ENCODE measurements at places on chromosomes 13 and 19.

- no peak for DNase-seq
These were observed 20.1 kb downstream of the TLE2 start for GRCh38 chr19:3008994-3009393.

- no peak for DNase-seq
These were observed 2.6 kb downstream of the ZBTB7A start for GRCh38 chr19:4064149-4064495.

DNA sequence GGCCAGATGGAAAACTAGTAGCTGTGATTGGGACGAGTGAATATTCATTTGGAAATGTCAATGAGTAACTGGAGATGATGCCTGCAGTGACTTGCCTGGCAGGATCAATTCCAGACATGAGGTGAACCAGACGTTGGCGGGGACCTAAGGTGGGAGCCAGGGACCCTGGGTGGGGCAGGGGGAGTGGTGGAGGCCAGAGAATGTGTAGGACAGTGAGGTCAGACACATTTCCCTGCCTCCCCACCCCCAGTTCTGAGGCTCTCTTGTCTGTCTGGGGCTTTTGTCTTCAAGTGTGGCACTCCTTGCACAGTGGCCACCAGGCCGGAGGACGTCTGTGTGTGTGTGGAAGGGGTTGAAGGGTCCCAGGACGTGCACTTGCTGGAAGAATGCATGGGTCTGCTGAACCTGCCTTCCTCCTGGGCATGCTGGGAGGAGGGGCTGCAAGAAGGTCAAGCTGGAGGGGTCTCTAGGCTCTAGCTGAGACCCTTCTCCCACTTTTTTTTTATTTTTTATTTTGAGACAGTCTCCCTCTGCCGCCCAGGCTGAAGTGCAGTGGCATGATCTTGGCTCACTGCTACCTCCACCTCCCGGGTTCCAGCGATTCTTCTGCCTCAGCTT is 51.6 kb downstream of the CHST8 start:
- no peak for DNase-seq

- DNase-seq: no peak
These were observed 1.7 kb downstream of the UBE2M start for GRCh38 chr19:58556622-58557220.

DNA sequence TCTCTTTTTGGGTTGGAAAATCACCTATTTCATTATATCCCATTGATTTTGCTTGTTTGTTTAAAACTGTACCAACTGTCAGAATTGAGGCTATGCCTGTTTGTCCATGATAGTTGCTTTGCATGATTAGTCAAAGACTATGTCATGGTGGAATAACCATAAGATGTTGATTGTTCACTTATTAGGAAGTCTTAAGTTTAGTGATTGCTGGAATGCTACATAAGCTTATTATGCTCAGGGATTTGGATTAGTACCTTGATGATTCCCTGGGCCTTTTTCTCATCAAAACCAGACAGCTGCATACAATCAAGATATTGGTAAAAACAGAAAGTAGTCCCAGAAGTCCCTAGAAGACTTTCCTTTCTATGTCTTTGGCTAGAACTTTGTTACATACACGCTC is 954.7 kb downstream of the PCDH9 start:
- DNase-seq: no peak

DNA sequence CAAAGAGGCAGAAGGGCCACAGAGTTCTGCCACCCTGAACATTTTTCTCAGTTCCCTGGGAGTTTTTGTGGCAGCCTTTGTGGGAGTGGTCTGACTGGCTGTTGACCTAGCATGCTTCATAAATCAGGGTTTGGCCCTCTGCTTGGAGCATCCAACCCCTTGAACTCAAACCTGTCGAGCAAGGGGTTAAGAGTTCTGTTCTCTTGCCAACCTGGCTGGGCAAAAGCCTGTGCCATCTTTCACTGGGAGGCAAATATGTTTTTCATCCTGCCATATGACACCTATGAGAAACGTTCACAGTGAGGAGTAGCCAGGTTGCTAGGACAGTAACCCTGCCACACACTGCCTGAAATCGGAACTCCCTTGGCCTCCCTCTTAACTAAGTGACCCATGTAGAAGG is 7.7 kb upstream of the TEX26 start:
- no peak for DNase-seq

- no peak for DNase-seq
These were observed 9.4 kb downstream of the SCGB2B2 start for GRCh38 chr19:34667349-34668076.

DNA sequence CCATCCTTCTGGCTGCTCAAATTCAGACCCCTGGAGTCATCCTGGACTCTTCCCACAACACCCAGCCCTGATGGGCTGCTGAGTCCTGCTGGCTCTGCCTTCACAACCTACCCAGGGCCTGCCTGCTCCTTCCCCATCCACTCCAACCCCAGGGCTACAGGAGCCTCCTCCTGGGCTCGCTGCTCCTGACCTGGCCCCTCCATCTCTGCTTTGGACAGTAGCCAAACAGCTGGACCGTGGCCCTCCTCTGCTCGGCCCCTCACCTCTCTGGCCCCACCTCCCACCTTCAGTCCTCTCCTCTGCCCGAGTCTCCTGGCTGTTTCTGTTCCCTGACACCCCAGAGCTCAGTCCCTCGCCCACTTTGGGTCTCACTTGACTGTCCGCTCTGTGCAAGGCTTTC is 66.7 kb downstream of the CEBPG start:
- DNase-seq: no peak

DNA sequence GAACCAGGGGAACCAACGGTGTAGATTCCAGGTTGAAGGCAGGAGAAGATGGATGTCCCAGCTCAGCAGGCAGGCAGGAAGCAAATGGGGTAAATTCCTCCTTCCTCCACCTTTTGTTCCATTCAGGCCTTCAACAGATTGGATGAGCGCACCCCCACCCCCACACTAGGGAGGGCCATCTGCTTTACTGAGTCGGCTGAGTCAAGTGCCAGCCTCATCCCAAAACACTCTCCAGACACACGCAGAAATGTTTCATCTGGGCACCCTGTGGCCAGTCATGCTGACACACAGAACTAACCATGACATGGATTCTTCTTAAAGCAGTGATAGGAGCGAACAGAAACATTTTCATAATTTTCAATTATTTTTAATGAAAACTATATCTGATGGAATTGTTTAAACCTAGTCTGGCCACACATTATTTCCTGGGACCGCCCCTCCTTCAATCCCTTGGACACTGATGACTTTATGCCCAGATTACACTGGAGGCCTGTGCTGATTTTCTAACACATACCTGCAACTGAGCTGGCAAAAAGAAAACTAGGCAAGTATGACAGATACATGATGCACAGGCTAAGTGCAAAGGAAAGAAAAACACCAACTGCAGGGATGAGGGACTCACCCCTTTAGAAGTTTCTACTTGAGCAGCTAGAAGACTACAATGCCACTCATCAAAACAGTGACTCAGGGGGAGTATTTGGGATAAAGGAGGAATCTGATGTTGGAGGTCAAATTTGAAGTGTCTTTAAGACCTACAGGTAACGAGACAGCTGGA is 154.2 kb downstream of the TNFRSF19 start:
- DNase-seq: no peak

DNA sequence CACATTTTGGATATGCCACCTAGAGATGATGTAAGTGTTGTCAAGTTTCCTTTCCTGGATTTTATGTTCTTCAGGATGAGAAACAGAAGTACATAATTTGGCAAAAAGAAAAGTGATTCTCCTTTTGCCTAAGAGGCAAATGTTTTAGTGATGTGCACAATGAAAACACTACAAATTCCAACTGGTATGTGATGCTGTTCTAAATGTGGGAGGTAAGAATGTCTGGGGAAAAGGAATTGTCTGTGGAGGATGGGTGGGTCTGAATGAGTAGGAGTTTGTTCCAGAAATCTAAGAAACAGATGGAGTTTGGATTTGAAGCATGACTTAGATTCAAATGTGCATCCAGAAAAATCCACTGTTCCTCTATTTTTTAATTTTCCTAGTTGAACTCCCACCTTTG is 473.6 kb upstream of the SPRY2 start:
- DNase-seq: no peak

- DNase-seq: no peak
These were observed 20.5 kb downstream of the NCAN start for GRCh38 chr19:19232261-19232721.

DNA sequence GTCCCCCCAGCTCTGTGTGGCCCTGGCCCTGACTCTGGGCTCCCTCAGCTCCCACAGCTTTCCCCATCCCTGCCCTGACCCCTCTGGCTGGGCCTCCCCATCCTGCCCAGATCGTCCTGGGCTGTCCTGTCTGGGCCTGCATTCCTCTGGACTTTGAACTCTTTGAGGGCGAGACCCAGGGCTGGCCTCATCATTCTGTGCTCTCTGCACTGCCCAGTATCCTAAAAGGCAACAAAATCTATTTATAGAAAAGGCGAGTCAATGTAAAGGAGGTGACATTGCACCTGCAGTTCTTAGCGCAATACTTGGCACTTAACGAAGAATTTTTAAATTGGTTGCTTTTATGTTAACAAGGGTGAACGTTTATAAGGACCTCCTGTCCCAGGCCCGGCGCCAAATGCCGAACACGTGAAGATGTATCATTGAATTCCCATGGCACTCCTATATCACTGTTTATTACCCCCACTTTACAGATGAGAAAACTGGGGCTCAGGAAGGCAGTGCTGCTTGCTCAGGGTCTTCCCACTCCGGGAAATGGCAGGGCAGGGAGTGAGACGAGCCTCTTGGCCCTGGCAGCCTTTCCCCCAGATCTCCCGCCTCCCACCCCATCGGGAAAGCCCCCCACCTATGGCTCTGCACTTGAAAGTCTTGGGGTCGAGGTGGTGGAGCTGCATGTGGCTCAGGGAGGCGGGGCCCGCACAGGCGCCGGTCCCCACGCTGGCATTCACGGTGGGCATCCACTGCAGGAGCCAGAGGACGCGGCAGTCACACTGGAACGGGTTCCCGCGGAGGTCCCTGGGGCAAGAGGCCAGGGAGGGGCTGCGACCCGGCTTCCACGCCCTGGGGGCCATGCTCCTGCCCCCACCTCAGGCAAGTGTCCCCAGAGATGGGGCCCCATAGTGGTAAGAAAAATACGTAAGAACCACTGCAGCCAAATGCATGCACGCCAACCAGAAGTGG is 3.8 kb downstream of the LGI4 start:
- DNase-seq: no peak
